ENCODE measurements at places on chromosomes 12 and 14.
A peak's percentile ranks its signal among the peaks of the same experiment; 100 is the strongest.

DNA sequence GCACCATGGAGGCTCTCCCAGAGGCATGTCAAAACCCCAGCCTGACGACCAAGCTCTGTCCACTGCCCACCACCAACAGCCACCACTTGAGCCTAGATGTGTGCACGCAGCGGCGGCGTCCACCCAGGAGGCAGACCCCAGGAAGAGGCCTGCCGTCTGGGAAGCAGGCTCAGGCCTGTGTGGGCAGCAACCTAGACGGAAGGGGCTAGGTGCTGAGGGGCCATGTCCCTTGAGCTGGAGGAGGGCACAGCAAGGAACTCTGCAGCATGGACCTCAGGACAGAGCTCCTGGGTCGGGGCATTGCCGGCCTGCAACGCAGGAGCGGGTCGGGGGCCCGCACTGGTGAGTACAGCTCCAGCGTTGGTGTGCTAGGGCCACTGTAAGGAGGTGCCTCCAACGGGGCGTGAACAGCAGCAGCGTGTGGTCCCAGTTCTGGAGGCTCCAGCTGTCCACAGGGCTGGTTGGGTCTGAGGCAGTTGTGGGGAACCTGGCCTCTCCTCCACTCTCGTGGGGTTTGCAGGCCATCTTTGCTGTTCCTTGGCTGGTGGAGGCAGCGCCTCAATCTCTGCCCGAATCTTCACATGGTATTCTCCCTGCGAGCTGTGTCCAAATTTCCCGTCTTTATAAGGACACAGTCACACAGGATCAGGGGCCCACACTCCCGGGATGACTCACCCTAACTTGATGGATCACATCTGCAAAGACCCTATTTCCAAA is 20.5 kb downstream of the ZBTB42 start:
- DNase-seq, result no peak

DNA sequence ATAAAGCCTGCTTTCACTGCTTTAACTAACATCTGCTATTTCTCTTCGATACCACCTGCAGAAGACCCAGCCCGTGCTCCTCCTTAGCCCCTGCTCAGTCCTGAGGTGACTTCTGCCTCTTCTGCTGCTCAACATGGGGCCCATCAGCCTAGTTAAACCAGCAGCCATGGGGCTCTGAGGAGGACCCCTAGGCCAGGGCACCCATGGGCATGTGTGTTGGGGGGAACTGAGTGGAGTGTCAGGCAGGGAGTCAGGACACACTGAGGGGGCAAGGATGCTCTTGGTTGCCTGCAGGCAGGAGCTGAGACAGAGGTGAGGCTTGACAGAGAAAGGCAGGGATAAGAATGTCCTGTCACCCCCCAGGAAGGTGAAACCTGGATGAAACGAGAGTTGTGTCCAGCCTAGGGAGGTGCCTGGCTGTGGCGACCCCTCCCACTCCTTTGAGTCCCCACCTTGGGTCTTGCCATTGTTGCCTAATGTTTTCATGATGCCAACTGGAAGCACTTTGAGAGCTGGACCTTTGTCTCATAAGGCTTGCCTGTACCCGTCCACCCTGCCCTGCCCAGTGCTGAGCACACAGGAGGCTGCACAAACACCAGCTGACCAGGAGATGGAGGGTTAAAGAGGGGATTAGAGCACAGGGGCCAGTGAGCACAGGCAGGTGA is 12.5 kb upstream of the RABGGTA start:
- DNase-seq, result no peak

- DNase-seq, result no peak
Measured at GRCh38 chr14:95486875-95487668, 29.4 kb downstream of the SYNE3 start.

DNA sequence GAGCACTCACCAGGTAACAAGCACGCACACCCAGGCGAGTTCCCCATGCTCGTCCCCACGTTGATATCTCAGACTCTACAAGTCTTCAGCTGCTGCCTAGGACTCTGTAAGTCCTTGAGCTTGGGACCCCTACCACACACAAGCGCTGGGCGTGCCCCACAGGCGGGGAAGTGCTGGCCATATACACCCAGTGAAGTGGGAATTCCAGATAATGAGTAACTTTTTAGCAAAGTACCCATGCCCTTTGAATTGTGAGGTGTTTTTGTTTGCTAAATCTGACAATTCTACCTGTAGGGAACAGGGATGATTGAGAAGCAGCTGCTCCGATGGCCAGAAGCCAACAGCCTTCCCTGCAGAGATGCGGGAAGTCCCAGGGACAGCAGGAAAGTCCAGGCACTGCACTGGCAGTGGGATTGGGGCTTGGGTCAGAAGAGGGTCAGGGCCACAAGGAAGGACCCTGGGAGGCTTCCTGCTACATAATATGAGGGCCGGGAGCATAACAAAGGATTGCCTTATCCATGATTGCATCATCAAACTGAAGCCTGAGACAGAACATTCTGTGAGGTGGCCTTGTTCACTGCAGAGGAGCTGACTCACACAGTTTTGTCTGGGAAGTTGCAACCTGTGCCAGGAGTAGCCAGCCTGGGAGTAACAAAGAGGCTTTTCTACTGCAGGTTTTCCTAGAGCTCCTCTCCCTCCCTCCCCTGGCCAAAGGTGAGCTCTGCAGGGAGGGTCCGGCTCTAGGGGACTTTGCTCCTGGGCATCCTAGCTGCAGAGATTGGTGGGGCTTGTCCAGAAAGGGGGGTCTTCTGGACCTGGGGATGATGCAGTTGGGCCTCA is 13.2 kb upstream of the SERPINA3 start:
- peak; percentile 45 for DNase-seq

DNA sequence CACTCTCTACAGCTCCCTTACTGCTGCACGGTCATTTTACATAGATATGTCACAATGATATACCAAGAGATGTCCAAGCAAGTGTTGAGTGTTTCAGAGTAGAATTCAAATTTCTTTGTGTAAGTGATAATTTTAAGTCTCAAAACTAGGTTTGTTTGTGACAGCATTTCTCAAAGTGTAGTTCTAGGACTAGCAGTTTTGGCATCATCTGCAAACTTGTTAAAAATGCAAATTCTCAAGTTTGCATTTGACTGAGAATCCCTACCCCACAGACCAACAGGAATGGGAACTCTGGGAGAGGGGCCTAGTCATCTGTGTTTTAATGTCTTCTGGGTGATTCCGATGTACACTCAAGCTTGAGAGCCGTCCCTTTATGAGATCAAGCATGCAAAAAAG is 97.6 kb downstream of the HELB start:
- DNase-seq, result no peak

- DNase-seq, result no peak
Measured at GRCh38 chr12:92551210-92551609, 151.6 kb upstream of the PLEKHG7 start.

- DNase-seq, result no peak
Measured at GRCh38 chr12:47578836-47579235, 127.0 kb downstream of the RPAP3 start.

- DNase-seq, result no peak
Measured at GRCh38 chr12:67980391-67980790, 8.9 kb upstream of the IFNG-AS1 start.

- no peak for DNase-seq
Measured at GRCh38 chr12:106123551-106124081, 15.1 kb downstream of the NUAK1 start.

- peak; percentile 36 for DNase-seq
Measured at GRCh38 chr12:90514325-90514724, 440.7 kb downstream of the CCER1 start.

GRCh38 chr12:25005376-25005775 is 56.5 kb upstream of the BCAT1 start:
- no peak for DNase-seq

- no peak for DNase-seq
Measured at GRCh38 chr12:52581066-52581465, 7.4 kb upstream of the KRT74 start.

DNA sequence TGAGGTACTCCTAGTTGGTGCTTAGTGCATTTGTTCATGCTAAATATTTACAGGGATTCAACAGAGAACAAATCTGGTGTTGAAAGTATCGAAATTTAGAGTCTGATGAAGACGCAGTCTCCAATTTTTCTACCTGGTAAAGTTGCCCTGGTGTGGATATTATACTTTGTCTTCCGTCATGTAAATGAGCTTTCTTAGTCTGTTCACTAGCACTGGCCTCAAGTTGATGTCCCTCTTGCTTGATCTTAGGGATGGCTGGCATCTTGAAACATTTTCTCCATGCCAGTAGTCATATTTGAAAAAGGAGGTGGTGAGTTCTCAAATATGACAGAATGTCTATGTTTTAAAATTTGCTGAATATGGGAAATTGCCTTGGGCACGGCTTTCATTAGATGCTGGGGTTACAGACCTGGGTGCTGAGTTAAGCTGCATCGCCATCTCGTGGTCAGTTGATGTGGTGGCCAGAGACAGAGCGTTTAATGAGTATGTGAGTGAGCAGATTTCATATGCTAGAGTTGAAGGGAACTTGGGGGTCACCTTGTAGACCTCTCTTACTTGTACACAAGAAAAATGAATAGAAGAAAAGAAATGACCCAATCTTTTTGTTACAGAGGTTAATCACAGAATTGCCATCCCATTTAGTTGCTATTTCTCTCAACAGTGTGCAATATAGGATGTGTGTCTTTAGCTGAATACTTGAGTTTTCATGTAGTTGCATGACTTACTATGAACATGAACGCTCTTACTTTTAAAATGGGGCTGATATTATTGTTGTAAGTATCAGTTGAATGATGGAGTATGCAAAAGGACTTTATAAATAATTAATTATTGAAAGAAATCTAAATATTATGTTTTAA is 172.8 kb upstream of the DCN start:
- DNase-seq, result peak; percentile 60

DNA sequence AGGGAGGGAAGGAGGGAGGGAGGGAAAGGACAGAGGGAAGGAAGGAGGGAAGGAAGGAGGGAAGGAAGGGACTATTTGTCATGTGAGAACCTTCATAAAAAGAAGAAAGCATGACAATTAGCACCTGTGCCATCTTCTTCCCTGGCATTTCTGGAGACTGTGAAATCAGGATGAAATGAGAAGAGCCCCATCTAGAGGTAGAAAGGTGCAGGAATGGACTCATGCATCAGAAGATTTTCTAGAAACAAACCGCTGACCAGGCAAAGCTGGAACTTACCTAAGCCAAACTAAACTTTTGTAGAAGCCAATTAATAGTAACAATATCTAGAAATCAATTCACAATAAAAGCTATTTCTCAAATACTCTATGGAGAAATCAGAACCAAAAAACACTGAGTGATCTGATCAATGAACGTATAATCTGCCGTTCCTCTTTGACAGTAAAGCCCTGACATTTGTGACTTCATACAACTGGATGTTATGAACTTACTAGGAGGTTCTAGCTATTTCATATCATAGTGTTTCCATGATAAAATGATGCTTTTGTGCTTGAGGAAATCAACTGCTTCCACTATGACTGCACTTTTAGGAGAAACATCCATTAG is 24.4 kb upstream of the CRACR2A start:
- DNase-seq, result no peak

DNA sequence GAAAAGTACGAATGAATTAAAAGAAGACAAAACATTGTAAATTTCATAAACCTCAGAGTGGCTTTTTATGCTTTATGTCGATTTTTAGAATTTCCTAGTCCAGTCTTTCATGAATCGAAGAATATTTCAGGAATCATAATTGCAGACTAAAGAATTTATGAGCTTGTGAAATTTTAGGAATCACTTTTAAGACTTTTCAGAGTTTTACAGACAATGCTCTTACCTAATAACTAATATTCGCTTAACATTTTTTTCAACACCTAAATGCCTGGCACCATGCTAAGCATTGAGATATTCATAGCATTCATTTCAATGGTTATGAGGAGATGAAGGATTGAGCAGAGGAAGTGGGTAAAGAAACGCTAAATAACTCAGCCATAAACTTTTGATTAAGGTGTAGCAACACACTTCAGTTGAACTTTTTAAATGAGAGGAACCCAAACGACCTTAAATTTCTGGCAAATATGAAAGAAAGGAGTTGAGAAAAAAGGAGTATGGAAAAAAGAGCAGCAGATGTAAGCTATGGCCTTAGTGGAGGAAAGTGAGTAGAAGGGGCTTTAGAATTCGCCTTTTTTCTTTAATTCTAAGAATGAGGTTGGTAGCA is 739 bp upstream of the USP44 start:
- no peak for DNase-seq

GRCh38 chr12:14393751-14394150 is 28.3 kb downstream of the ATF7IP start:
- no peak for DNase-seq

DNA sequence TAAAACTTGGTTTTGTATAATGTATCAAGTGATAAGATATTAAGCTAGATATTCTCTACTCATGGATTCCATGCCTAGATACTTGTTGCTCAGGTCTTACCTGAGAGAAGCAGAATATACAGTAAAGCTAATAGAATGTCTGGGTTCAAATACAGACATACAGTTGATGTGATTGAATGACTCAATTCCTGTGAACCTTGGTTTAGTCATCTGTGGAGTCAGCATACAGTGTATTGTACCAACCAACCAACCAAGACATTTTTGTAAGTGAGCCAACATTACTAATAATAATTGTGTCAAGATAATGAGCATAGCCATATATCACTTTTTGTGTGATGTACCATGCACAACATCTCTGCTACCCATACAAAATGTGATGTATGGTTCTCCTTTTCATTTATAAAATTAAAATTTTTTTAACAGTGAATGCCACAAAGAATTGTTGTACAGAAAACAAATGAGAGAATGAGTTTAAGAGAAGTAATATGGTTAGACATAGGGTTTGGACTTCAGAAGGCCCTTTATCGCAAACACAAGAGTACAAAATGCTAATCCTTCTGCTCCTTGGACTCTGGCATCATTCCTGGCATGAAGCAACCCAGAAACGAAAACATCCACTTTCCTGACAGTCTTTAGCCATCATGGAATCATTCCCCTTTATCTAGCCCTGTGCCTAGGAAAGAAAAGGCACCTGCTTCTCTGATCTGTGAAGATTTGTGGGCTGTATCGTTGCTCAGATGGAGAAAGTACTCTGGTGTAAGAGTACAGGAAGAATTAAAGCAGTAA is 977.2 kb upstream of the USP15 start:
- no peak for DNase-seq

GRCh38 chr12:119692997-119693396 is 25.1 kb downstream of the PRKAB1 start:
- DNase-seq, result peak; percentile 71

GRCh38 chr14:67785270-67786109 is 30.9 kb downstream of the ZFYVE26 start:
- DNase-seq, result no peak

DNA sequence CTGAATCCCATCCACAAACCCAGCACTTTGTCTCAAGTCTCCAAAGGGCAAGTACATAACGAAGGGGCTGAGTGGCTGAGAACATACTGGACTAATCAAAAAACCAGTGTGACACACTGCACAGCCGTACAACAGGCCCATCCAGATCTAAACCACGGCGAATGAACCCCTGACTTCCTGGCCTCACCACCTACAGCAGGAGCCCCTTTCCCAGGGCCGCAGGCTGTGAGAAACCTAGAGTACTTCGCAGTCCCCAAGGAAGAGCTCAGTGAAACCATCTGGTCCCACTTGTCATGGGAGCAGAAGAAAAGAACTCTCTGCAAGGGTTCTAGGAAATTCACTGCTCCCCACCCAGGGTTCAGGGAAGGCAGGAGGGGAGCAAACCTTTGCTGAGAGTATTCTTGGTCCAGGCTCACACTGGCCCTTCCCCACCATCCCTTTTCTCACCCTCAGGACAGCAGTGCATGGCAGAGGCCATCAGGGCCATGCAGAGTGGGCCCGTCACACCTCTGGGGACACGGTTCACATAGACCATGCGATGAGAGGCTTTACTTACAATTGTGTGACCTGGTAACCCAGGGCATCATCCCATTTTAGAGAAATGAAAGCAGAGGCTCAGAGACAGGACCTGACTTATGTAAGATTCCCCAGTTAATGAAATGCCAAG is 192.8 kb downstream of the BCL11B start:
- DNase-seq, result no peak

GRCh38 chr14:49975276-49975675 is 82.4 kb downstream of the ARF6 start:
- no peak for DNase-seq
